ENCODE measurements at places on chromosomes 6 and 20.

GRCh38 chr6:87473419-87473903 lies 687 bp downstream of the SLC35A1 start:
- no peak for DNase-seq

GRCh38 chr6:107716688-107717089 lies 107.4 kb downstream of the SCML4 start:
- peak; percentile 82 for DNase-seq

DNA sequence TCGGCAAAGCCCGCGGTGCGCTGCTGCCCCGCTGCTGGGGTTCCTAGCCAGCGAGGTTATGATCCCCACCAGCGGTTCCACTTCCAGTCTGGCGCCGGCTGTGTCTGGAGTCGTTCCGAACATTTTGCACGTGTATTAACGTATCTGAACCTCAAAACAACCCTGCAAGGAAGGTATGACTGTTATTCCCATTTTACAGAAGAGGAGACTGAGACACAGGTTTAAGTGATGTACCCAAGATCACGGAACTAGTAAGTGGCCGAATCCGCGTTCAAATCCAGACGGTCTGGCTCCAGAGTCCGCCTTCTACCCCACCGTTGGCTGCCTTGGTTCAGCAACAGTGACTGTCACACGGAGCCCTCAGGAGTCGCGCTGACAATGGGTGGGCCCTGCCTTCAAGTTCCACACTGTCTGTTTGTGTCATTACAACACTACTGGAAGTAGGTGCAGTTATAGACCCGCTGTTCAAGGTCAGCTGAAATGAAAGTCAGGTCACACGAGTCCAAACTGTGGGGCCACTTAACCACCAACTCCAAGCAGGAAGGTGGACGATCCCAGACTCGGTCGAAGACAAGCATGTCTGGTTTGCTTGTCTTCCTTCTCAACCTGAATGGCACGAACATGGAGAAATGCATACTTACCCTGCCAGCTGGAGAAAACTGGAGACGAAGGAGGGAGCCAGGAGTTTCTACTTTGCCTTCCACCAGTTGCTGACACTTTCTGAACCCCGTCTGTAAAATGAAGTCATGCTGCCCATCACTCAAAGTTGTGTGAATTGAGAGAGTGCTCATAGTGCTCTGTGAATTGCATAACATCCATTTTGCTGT lies 803 bp upstream of the SRXN1 start:
- DNase-seq = no peak

- no peak for DNase-seq
These were observed 159.6 kb downstream of the UST start for GRCh38 chr6:148906386-148906785.

GRCh38 chr6:126339796-126340609 lies at the start of gene CENPW:
CENPW (plus strand) TSS chr6:126340115; CDS start chr6:126340274, 159 bp downstream.
- peak; percentile 89 for DNase-seq

DNA sequence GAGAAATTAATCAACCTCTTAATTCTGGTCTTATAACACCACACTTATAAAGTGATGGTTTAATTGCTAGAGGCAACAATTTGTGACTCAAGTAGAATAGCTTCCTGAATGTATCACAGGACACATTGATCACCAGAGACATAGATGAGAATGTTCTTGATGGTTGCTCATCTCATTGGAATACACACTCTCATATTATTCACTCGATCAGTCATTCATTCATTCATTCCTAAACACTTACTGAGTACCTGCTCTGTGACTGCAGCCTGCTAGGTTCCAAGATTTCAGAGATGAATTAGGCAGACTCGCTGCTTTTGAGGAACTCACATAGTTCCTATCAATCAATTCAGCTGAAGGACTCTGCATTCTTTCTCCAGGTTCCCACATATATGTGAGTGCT lies 365.1 kb upstream of the SOX4 start:
- no peak for DNase-seq

- no peak for DNase-seq
These were observed 55.4 kb downstream of the MRPL14 start for GRCh38 chr6:44071670-44072451.

- DNase-seq = peak; percentile 51
These were observed 1.1 kb downstream of the SLC22A23 start for GRCh38 chr6:3455569-3456394.

DNA sequence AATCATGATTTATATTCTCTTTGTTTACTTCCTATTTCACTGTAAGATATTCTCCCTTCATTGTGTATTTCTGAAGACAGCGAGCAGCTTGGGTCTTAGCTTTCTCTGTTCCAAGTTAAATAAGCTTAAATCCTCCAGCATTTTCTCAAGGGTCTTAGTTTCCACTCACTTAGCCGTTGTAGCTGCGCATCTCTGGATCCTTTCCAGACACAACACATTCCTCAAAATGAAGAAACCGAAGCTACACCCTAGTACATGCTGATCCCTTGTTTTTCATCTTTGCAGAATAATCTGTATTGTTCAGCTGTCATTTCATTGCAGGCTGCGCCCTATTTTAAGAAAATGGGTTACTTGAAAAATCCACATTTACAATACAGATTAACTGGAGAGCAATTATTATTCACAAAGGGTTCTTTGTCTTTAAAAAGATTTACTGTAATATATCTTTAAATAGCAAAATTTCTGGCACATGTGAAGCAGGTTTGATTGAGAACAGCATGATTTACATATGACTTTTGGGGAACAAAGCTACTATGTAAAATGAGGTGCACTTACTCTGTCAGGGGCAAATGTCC lies 375.8 kb downstream of the QKI start:
- no peak for DNase-seq

DNA sequence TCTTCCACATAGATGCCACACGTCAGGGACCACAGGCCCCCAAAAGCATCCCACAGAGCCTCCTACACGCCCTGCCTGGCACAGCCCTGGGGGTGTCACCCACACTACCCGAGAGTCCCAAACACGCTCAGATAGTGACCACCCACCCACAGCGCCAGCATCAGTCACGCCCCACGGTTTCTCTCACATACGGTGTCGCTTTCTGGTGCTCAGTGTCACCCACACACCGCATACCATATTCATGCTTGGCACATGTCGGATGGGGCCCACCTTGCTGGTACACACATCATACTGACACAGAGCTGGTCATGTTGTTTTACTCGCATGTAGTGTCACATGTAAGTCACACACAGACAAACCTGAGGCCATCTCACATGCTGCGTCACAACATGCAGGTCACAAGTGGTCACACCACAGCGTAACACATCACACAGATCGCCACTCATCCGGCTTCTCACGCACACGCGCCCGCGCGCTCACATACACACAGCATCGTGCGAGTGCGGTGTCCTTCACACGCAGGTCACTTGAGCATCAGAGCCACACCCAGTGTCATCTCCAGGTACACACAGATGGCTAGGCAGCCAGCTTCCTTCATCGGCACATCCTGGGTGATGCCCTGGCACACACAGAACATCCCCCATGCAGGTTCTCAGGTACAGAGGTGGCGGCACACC lies 3.4 kb downstream of the TEAD3 start:
- no peak for DNase-seq

DNA sequence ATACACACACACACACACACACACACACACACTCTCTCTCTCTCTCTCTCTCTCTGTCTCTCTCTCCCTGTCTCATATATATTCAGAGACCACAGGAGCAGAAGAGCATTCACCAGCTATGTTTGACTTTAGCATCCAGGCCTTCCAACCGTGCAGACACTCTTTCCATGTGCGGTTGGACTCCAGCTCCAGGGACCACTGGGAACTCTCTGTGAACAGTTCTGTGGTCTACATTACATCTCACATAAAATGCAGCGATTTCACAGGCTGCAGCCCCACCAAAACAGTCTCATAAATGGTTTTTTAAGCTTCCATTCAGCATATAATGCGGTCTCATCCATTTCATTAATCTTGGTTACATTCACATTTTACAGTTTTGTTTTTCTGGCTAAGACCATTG lies 508.4 kb upstream of the SULF2 start:
- no peak for DNase-seq

DNA sequence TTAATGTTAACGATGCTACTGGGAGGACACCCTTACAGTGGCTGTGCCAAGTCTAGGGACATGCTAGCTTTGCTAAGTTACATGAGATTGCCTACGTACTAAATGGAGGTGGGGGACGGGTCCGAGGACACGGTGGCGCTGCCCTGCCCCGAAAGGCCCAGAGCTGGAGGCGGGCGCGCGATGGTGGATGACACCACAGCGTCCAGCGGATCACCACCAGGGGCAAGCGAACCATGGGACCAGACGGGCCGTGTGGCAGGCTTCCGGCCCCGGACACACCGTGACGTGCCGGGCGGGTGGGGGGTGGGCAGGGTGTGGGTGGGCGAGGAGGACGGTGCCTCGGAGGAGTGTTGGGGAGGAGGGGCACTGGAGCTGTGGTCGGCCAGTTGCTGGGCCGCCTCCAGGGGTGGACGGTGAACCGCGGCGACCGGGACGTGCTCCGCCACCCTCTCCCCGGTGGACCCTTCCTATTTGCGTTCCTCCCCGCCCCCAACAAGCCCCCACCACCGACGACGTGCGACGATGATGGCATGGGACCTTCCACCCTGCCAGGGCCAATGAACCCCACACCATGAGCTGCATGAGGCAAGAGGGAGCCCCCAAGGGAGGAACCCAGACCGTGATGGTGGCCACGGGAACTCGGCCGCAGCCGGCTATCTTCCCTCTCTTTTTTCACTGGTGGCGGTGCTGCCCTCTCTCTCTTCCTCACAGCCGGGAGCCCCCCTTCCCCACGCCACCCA lies 773.3 kb upstream of the DEFB115 start:
- DNase-seq = no peak

DNA sequence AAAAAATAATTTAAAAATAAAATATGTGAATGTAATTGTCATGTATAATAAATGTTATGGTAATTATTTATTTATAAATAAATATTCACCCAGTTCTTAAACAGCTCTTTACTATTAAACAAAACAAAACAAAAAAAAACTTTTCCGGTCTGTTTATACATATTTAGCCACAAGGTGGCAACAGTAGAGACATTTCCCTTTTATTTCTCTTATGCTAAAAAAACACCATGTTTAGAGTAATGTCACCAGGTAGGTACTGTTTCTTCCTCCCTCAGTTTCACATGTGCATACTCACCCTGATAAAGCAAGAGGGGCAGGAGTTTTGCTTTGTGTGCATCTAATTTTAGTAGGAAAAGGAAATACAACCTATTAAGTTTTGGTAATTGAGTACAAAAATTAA lies 610.4 kb upstream of the IMPG1 start:
- no peak for DNase-seq

GRCh38 chr20:2234598-2235191 lies 61.1 kb upstream of the TGM3 start:
- DNase-seq = no peak

- DNase-seq = no peak
These were observed 363.1 kb downstream of the PRKN start for GRCh38 chr6:162364488-162364887.

DNA sequence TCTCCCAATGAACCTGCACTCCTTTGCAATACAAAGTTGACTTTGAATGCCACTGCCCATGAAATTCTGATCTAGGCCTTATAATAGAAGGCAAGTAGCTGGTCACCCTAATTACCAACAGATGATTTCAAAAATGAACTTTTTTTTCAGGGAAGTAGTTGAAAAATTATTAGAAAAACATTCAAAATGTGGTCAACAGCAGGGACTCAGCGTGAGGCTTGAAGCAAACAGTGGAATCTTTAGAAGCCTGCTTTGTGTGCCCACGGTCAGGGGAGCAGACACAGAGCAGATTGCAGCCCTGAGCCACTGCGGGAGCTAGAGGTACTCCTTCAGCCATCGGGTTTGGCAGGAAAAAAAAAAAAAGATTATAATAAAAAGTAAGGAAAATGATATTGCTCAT lies 87.1 kb upstream of the HEY2 start:
- no peak for DNase-seq

DNA sequence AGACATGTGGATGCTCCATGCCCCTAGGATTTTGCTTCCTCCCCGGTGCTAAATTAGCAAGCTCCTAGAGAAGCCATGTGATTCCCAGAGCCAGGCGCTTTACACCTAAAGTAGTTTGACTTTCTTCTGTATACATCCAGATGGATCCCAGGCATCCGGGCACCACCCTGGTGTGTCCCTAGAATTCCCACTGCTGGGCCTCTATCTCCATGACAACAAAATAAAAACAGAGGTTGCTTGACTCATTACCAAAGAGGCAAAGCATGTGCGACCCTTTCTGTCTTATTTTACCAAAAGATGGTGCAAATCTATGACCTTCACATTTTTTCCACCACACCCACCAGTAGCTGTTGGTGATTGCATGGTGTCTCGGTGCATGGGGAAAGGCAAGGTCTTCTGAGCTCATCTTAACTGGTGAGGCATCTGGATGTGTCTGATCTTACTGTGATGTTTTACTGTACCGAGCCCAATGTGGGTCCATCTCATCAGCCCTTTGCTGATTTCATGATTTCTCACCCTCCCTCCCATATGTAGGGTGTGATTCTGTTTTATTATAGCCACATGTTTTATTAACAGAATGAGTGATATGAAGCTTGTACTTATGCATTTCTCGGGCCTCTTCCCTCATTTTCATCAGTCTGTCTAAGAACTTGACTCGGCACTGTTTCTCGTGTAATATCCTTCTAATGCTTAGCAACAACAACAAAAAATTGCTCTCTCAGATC lies 27.4 kb upstream of the VAPB start:
- no peak for DNase-seq

GRCh38 chr6:106145741-106146227 lies 59.6 kb downstream of the PRDM1 start:
- DNase-seq = no peak

GRCh38 chr6:158565482-158566040 lies 5.7 kb downstream of the TMEM181 start:
- DNase-seq = no peak
